ENCODE measurements at places on chromosomes 6 and 20.

DNA sequence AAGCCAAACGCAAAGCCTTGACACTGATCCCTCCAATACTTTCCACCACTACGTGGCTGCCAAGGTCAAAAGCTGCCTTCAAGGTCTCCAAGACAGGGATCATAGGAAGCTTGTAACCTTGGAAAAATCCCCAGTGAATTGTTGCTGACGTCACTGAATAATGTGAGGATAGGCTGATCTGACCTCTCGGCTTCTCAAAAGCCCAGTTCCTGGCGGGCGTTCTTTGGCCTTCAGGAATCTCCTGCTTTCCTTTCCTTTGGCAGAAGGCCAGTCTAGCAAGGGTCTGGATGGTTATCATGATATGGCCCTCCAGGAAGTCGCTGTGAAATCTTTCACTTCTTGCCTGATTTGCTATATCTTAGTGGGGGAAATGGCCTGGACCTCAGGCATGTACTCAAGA, 61.4 kb upstream of the TNFAIP3 start:
- DNase-seq, result no peak

GRCh38 chr6:32082935-32083334, 26.2 kb downstream of the TNXB start:
- no peak for DNase-seq

- no peak for DNase-seq
These were observed 142.6 kb upstream of the HMGN3 start for GRCh38 chr6:79377047-79377446.

DNA sequence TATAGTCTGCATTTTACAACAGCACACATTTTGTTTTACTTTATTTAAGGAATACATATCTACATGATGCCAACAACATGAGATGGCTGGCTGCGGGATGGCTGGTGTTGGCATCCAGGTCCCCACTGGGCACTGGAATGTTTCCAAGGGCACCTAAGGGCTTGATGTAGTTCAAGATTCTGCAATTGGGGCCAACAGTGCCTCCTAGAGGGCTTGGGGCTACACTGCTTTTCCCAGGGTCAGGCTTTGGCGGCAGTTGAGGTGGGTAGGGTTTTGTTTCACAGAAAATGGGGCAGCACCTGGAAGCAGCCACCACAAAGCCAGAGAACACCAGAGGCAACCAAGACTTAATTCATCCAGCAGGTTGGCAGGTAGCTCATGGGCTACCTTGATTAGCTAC, 202.2 kb upstream of the PRND start:
- DNase-seq, result no peak

DNA sequence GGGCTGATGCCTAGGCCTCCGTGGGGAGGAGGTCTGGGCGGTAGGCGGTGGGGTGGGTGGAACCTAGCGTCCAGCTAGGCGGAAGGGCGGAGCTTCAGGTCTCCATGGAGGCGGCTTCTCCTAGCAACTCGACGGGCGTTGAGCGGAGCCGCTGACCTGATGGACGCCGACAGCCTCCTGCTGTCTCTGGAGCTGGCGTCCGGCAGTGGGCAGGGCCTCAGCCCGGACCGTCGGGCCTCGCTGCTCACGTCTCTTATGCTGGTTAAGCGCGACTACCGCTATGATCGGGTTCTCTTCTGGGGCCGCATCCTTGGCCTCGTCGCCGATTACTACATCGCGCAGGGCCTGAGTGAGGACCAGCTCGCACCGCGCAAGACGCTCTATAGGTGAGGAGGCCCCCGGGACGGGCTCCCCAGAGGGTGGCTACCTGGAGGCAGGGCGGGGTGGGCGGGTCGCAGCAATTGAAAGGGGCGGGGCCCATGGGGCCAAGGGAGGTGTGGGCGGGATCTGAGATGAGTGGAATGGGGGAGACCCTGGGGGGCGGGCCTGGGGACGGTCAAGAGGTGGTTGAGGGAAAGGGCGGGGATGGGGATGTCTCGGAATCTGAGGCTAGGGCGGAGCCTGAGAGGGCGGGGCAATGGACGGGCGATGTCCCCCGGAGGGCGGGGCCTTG, at the start of gene RSPH9:
Gene RSPH9 (plus strand): TSS at position 97 of the 673 bp plus-strand sequence. CDS start 63 bp downstream, at position 160.
- DNase-seq, result no peak

DNA sequence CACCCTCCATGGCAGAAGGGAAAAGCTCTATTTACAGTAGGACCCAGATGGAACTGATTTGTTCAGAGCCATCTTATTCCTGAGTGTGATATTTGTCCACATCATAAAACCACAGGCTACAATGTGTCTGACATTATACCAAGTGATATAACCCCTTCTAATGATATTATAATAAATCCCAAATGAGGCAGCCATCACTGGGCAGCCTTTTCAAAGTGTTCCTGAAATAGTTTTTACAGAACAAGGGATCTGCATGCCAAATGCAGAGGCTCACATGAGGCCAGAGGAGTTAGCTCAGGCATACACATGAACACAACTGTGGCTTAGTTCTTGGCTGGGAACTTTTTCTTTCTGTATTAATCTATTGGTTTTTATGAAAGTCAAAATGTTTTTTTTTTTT, 207.7 kb downstream of the MAFB start:
- no peak for DNase-seq

GRCh38 chr6:135540207-135540840, 42.8 kb upstream of the AHI1 start:
- no peak for DNase-seq

All from AG04449 (cell line).